ENCODE measurements at places on chromosomes 1 and 21.

GRCh38 chr1:220123889-220124288 lies 30.0 kb downstream of the IARS2 start:
- DNase-seq: peak; percentile 40

DNA sequence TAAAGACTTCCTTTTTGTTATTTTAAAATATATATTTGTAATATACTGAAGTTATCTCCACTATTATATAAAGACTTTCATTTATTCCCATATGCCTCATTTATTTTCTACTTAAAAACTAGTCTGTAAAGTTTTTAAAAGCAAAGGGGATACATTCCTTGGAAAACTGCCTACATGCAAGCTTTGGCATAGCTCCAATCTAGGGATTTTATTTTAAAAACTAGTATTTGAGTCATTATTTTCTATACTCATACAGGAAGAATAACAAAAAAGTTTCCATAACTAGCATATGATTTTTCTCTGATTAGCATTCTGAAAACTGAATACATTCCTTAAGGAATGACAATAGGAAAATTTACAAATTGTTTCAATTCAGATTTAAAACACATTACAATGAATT lies 88.9 kb downstream of the COL24A1 start:
- DNase-seq: no peak

DNA sequence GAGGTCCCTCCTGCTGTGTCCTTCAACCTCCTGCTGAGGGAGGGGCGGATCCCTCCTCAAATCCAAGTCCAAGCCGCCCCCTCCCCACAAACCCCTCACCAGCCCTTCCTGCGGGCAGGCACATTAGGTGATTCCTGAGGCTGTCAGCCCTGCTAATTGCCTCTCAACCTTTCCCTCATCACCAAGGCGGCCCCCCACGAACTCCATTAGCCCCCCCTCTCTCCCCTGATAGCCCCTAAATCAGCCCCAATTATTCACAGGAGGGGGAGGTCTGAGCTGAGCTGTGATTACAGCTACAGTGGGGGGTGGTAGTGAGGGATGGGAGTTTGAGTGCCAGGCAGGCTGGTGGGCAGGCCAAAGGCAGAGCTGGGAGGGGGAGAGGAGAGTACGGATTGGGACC lies 5.8 kb upstream of the PEAR1 start:
- no peak for DNase-seq

DNA sequence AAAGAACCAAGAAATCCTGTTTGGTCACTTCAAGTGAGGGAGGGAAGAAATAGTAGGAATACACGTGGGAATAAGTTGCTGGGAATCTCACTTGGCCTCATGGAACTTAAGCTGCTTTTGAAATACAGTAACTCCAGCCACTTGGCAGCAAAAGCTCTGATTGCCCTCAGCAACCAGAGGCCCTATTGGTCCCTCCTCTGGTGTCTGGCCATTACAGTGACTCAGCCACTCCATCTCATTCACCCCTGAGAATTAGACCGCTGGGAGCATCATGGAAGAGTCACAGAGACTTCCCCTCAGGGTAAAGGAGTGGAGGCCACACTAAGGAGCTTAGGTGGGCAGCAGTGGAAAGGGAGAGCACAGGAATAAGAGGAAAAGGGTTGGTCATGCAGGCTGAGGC lies 99.6 kb downstream of the ELAVL4 start:
- no peak for DNase-seq

DNA sequence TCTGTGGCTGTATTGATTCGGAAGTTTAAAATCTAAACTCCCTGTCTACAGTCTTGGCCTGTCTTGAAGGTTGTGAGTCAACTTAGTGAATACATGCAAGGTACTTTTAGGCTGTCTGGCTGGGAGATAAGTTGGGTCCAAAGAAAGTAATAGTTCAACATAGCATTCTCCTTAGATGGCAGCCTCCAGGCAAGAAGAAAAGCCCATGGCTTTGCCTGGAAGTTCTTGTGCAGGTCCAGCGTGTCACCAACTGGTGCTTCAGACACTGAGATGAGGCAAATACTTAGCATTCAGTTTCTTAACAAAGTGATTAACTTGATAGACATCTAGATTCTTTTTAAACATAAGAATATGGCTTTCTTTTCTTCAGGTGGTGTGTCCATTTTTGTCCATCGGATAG lies 328.2 kb downstream of the DISC1 start:
- DNase-seq: no peak

DNA sequence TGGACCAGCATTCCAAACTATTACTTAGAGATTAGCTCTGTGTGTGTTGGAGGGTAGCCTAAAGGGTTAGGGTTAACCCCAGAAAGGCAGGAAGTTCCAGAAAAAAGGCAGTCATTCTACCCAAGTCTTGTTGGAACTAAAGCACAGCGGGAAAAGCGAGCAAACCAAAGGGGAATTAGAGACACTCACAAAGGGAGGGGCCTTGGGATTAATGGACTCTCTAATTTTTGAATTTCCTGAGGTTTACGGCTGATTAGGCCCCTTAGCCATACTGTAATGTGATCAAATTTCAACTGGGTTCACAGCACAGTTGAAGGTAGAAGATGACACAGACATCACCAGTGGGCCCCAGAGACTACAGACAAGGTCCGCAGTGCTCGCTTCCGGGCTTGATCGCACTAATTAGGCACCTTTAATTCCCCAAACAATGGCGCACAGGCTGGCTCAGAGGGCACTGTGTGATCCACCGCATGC lies 28.3 kb downstream of the CAPZB start:
- no peak for DNase-seq

DNA sequence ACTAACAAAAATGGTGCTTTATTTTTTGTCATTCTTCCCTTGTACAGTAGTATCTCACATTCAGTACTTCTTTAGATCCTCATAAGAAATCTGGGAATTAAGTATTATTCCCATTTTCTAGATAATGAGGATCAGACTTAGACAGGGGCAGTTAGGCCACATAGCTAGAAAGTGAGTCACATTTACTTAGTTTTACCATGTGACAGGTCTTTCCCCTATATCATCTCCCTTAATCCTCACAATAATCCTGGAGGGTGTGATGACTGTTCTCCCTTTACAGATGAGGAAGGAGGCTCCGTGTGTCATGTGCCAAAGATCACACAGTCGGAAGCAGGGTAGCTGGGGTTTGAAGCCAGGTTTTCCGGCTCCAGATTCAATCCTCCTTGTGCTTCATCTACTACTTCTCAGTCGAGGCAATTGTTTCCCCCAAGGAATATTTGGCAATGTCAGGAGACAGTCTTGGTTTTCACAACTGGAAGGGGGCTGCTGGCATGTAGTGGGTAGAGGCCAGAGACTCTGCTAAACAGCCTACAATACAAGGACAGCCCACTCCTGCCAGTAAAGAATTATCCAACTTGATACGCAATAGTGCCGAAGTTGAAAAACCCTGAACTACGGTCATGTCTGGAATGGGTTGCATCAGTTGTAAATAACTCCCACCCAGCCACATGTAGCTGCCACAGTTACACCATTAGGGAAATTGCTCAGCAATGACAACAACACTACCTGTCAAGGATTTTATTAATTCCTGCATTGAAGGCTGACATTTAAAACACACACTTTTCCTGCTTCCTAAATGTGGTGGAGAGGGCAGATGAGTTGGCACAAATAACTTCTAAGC lies 54.5 kb downstream of the C8B start:
- DNase-seq: no peak

DNA sequence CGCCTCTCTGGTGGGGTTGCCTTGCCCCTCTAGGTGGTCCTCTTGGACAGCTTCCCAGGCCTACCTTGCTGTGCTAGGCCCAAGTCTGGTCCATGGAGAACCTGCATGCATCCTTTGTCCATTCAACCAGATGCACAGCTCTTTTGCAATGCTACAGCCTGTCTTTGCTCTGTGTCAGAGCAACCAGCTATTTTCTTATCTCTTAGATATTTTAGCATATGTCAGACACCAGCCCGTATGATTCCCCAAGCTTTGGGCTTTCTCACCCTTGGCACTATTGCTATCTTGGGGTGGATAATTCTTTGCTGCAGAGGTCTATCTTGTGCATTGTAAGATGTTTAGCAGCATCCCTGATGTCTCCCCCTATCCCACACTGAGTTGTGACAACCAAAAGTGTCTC lies 32.3 kb downstream of the TNN start:
- no peak for DNase-seq

DNA sequence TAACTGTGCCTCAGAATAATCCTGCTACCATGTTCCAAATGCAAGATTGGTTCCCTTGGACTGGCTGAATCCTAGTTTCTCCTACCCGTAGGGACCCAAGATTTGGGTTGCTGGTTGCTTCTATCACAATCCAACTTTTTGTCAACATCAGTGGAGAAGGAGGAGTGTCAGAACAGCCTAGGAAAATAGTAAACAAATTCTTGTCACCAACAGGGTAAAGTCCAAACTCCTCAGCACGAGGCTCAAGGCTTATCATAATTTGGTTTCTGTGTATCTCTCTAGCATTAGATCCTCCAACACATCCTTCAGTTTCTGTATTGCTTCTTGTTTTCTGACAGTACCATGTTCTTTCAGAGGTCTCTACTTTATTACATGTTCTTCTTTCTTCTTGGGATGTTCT lies 370.2 kb upstream of the DAB1 start:
- no peak for DNase-seq

GRCh38 chr1:150021191-150021694 lies 10.7 kb upstream of the OTUD7B start:
- no peak for DNase-seq

DNA sequence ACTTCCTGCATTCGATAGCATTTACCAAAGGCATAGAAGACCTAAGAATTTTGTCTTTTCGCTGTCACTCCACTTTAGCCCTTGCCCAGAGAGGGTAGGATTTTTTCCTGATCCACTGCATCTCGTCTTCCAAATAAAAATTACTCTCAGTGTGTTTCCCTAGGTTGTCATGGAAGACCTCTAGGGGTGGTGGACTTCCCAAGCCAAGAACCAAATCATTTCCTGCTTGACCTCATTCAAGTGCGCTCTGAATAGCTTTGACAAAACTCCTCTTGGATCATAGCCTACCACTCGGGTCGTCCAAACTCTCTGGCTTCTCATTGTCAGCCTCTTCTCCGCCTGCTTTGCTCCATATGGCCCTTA lies 431 bp upstream of the C1orf52 start:
- no peak for DNase-seq

DNA sequence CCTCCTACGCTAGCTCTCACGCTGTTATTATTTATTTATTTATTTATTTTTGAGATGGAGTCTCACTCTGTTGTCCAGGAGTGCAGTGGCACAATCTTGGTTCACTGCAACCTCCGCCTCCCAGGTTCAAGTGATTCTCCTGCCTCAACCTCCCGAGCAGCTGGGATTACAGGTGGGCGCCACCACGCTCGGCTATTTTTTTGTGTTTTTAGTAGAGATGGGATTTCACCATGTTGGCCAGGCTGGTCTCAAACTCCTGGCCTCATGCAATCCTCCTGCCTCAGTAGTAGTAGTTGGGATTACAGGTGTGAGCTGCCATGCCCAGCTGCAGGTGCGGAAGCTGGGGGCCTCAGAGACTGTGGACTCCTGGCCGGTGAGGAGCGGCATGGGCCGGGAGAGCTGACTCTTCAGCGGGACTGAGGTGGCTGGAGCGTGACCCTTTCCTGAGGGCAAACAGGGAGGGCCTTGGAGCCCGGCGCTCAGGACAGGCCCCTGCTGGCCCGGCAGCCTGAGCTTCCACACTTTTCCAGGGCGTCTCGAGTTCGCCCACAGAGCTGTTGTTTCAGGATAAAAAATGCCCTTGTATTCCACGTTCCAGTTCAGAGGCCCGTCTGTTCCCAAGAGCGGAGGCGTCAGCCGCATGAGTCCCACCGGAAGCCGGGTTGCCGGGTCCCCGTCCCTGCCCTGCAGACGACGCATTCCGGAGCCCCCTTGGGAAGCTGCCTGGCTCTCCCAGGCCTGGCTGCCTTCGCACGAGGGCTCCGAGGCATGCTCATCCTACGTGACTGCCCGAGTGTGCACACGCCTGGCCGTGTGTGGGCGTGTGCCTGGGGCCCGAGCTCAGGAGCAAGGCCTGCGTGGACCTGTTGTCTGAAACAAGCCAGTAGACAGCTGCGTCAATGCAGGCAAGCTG lies 126.2 kb downstream of the SIK1 start:
- DNase-seq: peak; percentile 2

DNA sequence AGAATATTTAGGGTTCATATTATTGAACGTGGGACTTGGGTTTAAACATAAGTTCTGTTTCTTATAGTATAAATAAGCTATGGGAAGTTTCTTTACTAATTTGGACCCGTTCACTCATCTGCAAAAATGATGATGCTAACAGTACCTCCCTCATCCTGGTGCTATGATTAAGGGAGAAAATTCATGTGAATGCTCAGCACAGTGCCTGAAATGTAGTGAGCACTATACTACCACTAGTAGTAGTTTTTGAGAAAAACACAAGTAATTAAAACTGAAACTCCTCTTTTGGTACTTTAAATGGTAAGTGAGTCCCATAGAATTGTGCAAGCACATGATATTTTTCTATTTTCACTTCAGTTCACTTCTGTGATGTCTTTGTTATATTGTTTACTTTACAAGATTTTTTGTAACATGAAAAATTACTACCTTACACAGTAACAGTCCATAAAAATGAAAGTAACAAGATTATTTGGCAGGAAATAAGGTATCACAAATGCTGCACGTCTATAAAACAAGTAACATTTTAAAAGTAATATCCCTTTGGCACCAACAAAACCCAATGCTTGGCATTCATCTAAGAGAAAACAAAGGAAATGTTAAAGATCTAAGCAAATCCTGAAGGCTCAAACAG lies 11.3 kb upstream of the PTPRC start:
- no peak for DNase-seq

GRCh38 chr1:161900160-161900559 lies 123.5 kb downstream of the OLFML2B start:
- DNase-seq: no peak

DNA sequence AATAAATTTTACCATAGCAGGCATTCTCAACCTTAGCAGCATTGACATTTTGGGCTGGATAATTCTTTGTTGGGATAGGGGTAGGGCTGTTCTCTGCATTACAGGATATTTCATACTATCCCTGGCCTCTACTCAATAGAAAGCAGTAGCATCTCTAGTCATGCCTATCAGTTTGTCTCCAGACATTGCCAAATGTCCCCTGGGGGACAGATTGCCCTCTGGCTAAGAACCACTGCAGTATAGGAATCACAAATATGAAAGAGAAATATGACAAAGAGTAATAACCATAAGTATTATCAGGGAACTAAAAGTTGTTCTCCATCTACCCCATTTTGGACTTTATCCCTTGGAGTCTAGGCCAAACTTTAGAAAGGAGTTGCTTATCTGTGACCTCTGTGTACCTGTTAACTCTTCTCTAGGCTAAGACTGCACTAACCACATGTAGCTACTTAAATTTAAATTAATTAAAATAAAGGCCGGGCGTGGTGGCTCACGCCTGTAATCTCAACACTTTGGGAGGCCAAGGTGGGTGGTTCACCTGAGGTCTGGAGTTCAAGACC lies 76.1 kb downstream of the AGO3 start:
- no peak for DNase-seq

- DNase-seq: no peak
These were observed 2.8 kb downstream of the SLC35D1 start for GRCh38 chr1:67051196-67051595.

GRCh38 chr1:50231209-50231608 lies 122.5 kb downstream of the ELAVL4 start:
- no peak for DNase-seq

DNA sequence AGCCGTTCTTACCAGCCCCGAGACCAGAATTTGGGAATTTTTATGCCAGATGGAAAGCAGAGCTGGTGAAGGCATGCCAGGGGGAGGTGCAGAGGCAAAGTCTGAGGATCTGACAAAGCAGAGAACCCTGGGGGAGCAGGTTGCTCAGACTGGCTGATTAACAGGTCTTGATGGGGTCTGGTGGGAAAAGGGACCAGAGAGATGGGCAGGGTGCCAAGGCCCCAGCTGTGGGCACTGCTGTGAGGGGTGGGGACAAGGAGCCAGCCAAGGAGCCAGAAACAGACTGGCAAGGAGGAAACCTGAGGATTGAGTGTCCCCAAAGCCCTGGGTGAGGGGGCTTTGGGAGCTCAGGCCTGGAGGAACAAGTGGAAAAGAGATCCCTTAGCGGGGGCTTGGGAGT lies 21.4 kb downstream of the RPS6KA1 start:
- DNase-seq: no peak

All from SK-MEL-5 (cell line).